ENCODE measurements at places on chromosomes 5 and 9. TPM values are rescaled to one million over a fixed set of nuclear protein-coding genes. Genes with fewer than 3 reads are reported as not detected.

Gene PPP1R26
- 18.1 TPM for total RNA-seq

Gene FOCAD
- total RNA-seq, result 36.7 TPM

GRCh38 chr9:108812396-108813025 lies 43.3 kb downstream of the ACTL7B start:
- H3K4me3 ChIP-seq, result no peak overlapping the region
- no peaks in the 10 kb centered on the region for H3K4me1 ChIP-seq
- no peak for DNase-seq

GRCh38 chr5:34656001-34656699 lies at the start of gene RAI14:
TSS of gene RAI14 (plus strand) at chr5:34656328. CDS start at chr5:34686920, 30,592 bp downstream.
- H3K36me3 ChIP-seq, result no peaks in the 10 kb centered on the region
- no peaks in the 10 kb centered on the region for H3K4me1 ChIP-seq
- peak; percentile 80 for DNase-seq
- peak within 1 kb of the TSS; percentile 90 for H3K4me3 ChIP-seq
- no peaks in the 10 kb centered on the region for H3K27me3 ChIP-seq
- H3K27ac ChIP-seq, result peak within 1 kb of the TSS; percentile 95

Gene DMRT3
- total RNA-seq, result 0.33 TPM

- H3K4me3 ChIP-seq, result peak overlapping the region; percentile 84
- H3K36me3 ChIP-seq, result no peaks in the 10 kb centered on the region
- no peaks in the 10 kb centered on the region for H3K27me3 ChIP-seq
- no peak for DNase-seq
These were observed 911 bp upstream of the PIK3R1 start for GRCh38 chr5:68214482-68215207.

Gene ANKRD18A
- not detected for total RNA-seq

GRCh38 chr5:80569086-80569960 lies 757 bp downstream of the ANKRD34B start:
- H3K27me3 ChIP-seq, result peaks cover 43% of the 10 kb centered on the region
- DNase-seq, result no peak
- H3K4me3 ChIP-seq, result peak overlapping the region; percentile 22
- no peaks in the 10 kb centered on the region for H3K36me3 ChIP-seq

DNA sequence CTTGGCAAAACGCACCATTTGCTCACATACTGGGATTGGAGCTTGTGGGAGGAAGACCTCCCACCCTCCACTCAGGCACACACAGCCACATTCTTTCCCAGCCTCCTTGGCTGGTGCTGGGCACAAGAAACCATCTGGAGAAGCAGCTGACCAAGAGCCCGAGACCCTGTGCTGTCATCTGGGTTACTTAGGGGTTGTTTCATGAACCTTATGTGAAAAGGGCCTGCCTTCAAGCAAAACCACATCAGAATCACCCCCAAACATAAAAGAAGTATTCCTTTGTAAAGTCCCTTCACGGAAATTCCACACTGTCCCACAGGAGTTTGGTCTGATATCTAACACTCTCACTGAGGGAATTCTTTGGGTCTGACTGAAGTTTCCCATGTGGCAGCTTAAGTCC lies 172.1 kb downstream of the NR3C1 start:
- no peaks in the 10 kb centered on the region for H3K27me3 ChIP-seq
- DNase-seq, result no peak
- H3K36me3 ChIP-seq, result no peaks in the 10 kb centered on the region
- no peaks in the 10 kb centered on the region for H3K4me1 ChIP-seq
- no peak overlapping the region for H3K4me3 ChIP-seq
